Hepatocyte (in vitro differentiated cells): ENCODE measurements at places on chromosomes 7 and 10. TPM values are rescaled to one million over a fixed set of nuclear protein-coding genes. Genes with fewer than 3 reads are reported as not detected.

- no peak for DNase-seq
Measured at GRCh38 chr7:84138411-84138810, 56.2 kb downstream of the SEMA3A start.

GRCh38 chr10:31322647-31323046 is 3.6 kb downstream of the ZEB1 start:
- no peak for DNase-seq

DNA sequence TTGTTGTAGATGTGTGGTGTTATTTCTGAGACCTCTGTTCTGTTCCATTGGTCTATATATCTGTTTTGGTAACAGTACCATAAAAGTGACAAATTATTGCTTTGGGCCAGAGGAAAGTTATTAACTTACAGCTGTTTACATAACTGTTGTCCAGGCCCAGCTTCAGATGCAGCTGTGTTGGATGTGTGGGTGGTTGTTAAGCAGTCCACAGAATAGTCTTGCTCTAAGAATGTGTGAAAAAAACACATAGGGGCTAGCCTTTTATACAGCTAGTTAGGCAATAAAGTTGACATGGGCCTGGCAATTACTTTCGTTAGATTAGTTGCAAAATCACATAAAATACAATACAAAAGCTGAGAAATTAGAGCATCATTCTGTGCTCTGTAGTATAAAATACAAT is 31.9 kb downstream of the DLD start:
- DNase-seq: no peak

Gene REEP3
- polyA plus RNA-seq: 38.8 and 43.1 TPM in 2 replicates

DNA sequence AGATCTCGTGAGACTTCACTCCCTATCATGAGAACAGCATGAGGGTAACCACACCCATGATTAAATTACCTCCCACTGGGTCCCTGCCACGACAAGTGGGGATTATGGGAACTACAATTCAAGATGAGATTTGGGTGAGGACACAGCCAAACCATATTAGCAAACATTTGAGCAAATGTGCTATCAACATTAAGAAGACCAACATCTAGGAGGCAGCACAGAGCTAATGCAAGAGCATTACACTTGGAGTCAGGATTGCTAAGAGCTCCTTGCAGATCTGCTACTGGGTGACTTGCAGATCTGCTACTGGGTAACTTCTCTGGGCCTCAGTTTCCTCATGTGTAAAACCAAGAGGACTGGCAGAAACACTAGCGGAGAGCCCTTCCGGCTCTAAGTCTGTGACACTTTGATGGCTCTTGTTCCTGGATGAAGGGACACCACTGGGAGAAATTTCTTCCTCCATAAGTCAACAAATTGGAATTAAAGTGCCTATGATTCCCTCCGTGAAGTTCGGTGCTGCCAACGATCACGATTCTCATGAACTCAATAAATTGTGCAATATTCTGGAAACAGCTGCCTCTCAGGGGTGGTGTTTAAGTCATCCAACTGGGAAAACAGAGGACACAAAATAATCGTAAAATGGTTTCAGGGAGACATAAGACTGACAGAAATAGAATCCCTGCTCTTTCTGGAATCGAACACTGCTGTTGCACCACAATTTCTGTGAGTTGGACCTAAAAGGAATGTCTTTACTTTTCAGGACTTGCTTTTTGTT is 115.8 kb upstream of the ITGB1 start:
- no peak for DNase-seq

DNA sequence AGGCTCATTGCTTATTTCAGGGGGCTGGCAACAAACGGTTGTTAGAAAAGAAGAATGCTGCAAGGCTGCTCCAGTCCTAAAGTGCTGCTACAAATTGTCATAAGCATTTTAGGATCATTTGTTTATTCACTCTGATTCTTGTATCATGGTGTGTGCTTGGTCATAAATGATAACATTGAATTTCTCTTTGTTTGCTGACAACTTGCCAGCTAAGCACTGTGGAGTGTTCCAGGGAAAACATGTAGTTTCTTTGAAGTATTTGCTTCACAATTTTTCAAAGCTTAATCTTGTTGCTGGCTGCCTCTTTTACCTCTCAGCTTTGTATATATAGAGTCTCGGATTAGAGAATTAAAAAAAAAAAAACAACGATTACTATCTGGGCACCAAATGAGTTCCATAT is 263.0 kb downstream of the PHF14 start:
- no peak for DNase-seq

GRCh38 chr7:2635148-2635668 is 3.4 kb downstream of the TTYH3 start:
- DNase-seq: no peak

GRCh38 chr10:80283119-80283518 is 6.3 kb downstream of the MAT1A start:
- DNase-seq: peak; percentile 11

Gene GNGT1
- 0.24 TPM in 1 of 2 replicates, not detected in the other for polyA plus RNA-seq
